NB4 (cell line): ENCODE measurements at places on chromosomes 6 and 20.

DNA sequence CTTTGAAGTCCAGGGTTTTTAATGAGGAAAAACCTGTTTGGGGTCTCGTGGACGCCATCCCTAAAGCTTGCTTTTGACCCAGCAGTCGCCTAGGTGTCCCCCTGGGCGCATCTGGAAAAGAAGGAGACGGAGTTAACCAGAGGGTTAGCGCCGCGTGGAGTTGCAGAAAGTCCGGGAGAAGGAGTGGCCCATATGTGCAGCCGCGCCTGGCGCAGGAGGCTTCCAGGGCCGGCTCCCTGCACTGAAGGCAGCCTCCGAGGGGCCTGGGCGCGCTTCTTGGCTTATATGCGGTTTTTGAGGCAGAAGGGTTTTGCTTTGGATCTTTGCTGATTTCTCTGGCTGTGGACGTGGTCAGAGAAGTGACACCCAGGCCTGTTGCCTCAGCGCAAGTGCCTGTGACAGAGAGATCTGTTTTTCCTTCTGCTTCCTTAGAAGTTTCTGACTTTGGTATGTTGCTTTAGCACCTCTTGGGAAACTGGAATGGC is 987 bp downstream of the TMEM181 start:
- DNase-seq = peak; percentile 69

DNA sequence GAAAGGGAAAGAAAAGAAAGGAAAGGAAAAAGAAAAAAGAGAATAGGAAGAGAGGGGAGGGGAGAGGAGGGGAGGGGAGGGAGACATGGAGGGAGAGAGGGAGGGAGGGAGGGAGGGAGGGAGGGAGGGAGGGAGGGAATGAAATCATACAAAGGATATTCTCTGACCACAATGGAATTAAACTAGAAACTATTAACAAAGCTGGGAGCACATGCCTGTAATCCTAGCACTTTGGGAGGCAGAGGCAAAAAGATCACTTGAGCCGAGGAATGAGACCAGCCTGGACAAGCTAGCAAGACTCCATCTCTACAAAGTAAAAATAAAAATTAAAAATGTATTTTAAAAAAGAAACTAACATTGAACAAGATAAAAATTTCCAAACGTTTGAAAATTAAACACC is 62.8 kb downstream of the ILRUN start:
- no peak for DNase-seq

- DNase-seq = no peak
Observed at GRCh38 chr20:24785141-24786110, 163.6 kb upstream of the CST7 start.

GRCh38 chr6:43916924-43917877 is 147.2 kb downstream of the VEGFA start:
- DNase-seq = peak; percentile 82

- DNase-seq = peak; percentile 55
Observed at GRCh38 chr6:36546308-36546919, 865 bp downstream of the STK38 start.

DNA sequence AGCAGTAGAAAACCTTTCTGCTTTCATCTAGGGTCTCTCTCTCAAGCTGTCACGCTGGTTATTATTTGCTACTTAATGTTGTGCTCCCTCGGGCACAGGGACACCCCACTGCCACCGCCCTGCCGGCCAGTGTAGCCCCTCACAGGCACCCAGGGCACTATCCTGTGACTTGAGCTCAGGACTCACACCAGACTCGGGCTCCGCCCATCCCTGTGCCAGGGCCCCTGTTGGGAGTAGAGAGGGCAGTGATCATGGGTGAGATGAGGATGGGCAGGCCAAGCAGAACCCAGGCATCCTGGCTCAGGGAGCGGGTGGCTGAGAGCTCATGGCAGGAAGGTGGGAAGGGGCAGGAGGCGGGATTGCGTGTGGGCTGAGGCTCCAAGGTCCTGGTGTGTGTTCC is 371.9 kb downstream of the ZFAND3 start:
- DNase-seq = no peak

- DNase-seq = no peak
Observed at GRCh38 chr6:17839513-17840223, 132.9 kb upstream of the NUP153 start.

GRCh38 chr6:149923327-149923986 is 536 bp upstream of the RAET1G start:
- DNase-seq = no peak
